ENCODE measurements at places on chromosomes 4 and X.

DNA sequence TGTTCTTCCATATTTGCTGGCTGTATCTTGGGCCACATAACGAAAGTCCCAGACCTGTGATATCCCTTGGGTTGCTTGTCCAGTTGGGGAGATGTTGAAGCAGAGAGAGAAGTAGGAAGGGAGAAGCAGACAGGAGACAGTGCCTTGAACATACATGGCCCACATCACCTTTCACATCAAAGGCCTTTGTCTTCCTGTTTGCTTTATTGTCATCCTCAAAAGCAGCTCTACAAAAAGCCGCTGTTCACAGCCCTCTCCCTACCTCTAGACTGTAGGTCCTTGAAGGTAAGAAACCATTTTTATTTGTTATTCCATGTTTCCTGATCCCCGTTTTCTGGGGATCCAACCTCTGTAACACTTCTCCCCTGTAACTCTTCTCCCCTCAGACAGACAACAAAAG is 14.9 kb downstream of the USP26 start:
- DNase-seq: no peak

DNA sequence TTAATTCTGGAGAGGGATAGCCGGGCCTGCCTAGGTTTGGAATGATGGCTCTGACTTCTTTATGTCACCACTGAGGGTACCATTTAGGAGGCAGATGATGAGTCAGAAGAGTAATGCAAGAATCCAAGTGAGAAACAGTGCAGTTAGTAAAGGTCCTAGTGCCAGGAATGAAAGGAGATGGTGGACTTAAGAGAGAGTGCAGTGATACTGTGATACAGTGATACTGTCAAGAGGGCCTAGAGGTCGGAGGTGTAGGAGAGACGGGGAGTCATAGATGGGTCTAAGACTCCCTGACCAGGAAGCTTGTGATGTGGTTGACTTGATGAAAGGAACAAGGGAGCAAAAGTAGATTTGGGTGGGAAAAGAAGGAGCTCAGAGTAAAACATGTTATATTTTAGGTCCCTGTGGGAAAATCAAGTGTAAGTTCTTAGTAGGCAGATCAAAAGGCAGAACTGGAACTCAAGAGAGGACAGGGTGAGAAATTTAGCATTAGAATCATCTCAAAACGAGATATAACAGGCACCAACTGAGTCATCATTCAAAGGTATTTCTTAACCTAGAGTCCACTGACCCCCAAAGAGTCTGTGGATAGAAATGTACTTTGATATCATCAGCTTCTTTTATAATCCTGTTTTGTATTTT is 85.0 kb downstream of the NFKB1 start:
- no peak for DNase-seq

- DNase-seq: peak; percentile 36
These were observed 98.4 kb downstream of the AREG start for GRCh38 chr4:74543231-74543781.

GRCh38 chr4:107292979-107293378 is 256.9 kb upstream of the DKK2 start:
- DNase-seq: no peak

GRCh38 chrX:139554376-139554775 is 23.8 kb downstream of the F9 start:
- DNase-seq: no peak

- no peak for DNase-seq
These were observed 58.8 kb upstream of the ENPEP start for GRCh38 chr4:110417136-110417535.

GRCh38 chrX:109709129-109709631 is 23.9 kb downstream of the ACSL4 start:
- peak; percentile 8 for DNase-seq

GRCh38 chr4:78561677-78562076 is 10.1 kb downstream of the ANXA3 start:
- no peak for DNase-seq

DNA sequence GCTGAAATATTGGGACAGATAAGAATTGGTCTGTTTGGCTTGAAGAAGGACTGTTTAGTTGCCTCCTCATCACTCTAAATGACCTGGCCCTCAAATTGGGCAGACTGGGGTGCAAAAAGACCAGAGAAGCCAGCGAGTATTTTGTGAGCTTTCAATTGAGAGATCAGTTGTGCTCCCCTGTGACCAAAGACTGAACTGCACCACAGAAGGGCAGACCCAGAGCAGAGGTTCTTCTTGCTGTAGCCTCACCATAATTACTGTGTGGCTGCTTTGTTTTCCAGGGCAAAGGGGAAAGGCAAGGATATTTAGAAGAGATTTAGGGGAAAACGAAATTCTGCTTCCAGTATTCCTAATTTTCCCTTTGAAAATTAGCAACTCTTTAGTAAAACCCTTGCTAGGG is 104.0 kb upstream of the MBNL3 start:
- DNase-seq: no peak

GRCh38 chr4:152009031-152009670 is 248.3 kb upstream of the GATB start:
- no peak for DNase-seq

DNA sequence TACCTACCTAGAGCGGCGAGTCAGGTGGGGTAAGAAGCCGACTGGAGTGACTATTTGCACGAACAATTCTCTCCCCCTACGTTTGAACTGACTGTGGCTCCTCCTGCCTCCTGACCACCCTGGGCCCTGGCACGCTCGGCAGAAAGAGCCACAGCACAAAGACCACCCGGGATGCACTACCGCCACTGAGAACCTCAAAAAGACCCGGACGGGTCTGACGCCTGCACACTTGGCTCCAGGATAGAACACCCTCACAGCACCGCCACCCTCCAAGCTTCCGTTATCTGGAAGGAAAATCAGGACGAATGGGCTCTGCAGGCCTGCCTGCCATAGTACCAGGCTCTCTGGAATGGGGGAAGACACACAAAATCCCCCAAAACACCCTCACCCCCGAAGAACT is 2.2 kb downstream of the LRPAP1 start:
- no peak for DNase-seq

DNA sequence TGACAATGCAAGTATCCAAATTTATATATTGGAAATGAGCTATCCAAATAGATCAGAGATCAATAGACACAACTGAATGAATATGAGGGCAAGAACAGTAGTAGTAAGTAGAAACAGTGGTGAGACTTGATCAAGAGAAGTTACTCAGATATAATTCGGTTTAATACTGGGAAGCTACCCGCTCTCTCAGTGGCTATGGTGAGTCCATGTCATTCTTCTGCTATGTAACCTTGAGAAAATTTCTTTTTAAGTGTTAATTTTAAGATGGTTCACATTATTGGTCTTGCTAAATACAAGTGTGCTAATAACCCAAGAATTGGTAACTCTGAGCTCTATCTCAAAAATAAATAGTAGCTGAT is 53.6 kb downstream of the LEF1 start:
- no peak for DNase-seq

GRCh38 chrX:9233141-9233540 is 199.2 kb upstream of the FAM9B start:
- no peak for DNase-seq

DNA sequence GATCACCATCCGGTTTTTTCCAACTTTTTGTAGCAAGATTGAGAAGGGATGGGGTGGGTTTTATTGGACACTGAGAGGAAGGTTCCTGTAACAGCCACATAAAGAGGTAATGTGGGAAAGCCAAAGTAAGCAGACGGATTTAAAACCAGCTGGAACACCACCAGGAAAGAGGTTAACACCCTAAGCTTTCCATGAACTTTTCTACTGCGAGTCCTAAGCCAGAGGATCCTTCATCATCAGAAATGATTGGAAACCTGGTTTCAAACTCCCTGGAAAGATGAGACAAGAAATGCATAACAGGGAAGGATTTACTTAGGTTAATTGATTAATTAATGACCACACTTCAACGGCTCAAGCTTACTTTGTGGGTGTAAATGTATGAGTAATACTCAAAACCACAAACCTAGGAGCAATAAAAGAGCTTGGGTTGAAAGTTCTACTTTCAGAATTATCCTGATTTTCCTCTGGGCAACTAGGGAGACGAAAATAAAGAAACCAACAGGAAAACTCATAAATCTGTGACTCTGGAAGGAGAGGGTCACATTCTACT is 91.5 kb downstream of the COX18 start:
- DNase-seq: no peak

GRCh38 chr4:147456706-147457105 is 24.2 kb upstream of the EDNRA start:
- DNase-seq: no peak

DNA sequence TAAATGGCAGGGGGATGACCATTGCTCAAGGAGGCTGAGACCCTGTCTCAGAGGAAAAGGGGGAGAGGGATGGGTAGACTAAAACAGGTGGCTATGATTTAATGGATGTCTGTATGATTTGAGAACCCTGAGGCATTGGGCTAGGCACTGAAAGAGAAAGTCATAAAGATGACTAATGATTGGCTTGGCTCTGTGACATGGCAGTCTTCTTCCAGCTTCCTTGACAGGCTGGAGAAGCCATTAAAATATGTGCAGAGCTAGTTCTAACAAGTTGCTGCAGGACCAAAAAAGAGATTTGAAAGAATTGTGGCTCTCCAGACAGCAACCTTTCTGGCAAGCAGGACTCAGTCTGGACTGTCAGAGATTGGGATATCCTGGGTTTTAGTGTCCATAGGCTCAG is 53.6 kb downstream of the AMER1 start:
- DNase-seq: no peak

DNA sequence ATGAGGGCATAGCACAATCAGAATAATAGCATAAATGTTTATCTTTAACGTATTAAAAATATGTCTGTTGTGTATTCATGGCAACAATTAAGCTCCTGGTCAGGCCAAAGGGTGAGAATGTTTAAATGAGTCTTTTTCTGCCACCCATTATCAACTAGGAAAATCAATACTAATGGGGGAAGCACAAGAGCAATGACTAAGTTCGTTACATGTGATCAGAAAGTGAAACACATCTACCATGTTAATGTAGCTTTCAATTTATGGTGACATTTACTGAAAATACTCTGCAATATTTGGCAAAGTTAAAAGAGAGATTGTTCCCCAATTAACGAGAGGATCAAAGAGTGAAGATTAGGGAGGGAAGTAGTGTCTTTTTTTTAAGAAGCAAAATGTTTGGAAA is 143.7 kb downstream of the NAA11 start:
- DNase-seq: no peak

- DNase-seq: no peak
These were observed 86.2 kb downstream of the PPEF1 start for GRCh38 chrX:18793601-18794089.

GRCh38 chrX:118968031-118968430 is 6.4 kb upstream of the LONRF3 start:
- DNase-seq: no peak

DNA sequence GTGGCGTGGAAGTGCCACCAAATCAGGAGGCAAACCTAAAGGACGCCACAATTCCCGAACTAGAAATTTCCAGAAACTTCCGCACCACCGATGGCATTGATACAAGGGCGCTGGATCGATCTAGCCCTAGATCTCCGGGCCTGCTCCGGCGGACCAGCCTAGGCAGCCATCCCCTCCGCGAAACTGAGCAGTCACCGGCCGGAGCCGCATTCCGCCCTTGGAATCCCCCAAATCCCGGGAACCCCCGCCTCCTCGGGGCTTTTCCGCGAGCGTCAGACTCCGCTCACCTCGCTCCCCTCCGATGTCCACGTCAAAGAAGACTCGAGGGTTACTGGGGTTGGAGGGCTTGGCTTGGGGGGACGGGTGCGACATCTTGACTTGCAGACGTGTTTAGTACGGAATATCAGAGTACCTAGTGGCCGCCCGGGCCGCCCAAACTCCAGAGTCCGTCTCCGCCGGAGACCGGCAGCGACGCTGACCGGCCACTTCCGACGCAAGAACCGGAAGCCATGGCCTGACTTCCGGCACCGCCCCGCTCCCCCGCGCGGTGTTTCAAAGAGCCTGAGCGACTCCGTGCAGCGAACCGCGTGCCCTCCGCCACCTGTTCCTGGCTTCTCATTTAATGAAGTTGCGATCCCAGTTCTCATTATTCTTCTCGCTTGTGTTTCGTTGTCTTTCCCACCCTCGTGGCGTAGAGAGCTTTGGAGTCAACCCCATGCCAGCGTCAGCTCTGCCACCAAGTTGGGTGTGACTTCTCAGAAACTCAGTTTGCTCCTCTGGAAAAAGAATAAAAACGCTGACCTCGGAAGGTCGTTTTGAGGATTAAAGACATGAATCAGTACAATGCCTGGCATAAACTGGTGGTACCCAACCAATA is at the start of gene PPID:
TSS of gene PPID (minus strand) at position 480 of the 877 bp plus-strand sequence. CDS start at position 372, 108 bp downstream.
- peak; percentile 56 for DNase-seq

DNA sequence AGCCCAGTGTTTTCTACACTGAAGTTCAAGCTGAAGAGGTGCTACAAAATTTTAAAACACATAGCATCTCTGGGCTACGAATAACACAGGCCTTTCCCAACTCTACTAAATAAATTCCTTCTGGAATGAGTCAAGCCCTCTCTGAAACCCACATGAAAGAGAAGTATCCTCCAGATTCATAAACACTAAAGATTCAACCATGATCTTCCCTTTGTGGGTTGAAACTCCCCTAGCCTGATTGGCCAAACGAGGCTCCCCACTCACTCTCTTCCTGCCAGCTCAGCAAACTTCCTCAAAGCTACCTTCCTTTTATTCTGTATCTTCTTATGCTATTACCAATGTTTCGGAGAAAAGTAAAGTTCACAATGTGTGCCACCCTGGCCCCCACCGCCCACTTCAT is 95.4 kb downstream of the NKX6-1 start:
- DNase-seq: no peak

GRCh38 chr4:710916-711315 is 5.3 kb downstream of the PCGF3 start:
- no peak for DNase-seq

GRCh38 chrX:12948495-12948894 is 26.4 kb upstream of the TMSB4X start:
- no peak for DNase-seq

DNA sequence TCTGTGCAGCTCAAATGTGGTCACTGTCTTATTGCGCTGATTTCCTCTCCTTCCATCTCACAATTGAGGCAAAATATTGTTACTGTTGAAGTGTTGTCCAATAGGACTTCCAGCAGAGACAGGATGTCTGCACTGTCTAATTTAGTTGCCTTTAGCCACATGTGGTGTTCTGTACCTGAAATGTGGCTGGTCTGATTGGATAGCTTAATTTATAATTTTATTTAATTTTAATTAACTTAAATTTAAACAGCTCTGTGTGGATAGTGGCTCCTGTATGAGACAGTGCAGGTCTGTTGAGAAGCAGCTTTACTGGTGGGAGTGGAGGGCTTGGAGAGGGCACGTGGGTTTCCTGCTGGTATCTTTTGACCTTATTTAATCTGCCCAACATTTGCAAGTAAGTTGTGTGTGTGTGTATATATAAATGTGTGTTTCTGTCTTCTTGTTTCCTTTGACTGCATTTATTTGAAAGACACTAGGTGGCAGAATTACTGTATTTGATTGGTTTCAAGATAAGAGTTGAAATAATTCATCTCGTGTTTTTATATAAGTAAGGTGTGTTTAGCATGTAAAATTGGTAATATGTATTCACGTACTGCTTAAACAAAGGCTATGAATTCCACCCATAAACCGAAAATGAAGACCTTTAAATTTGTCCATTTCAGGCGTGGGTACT is 55.3 kb upstream of the MSANTD1 start:
- DNase-seq: no peak

DNA sequence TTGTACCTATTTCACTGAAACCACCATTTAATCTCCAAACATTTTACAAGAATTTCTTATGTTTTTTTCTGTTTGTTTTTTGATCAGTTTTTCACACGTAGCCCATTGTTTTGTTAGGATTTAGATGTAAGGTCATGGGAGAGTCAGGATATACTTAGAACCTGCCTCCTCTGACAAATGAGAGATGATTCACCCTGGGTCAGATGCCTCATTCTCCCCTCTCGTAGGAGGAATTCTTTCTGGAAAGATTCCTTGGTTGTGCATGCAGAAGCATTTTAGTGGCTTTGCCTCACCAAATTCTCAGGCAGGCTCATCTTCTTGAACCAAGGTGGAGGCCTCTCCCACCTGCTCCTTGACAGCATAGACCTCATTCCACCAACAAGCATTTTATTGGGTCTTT is 599.3 kb downstream of the SPRY1 start:
- DNase-seq: no peak

Data from CD4-positive, alpha-beta T cell (primary cell).